ENCODE measurements at places on chromosomes 12 and 14. TPM values are rescaled to one million over a fixed set of nuclear protein-coding genes. Genes with fewer than 3 reads are reported as not detected.

- DNase-seq = no peak
Measured at GRCh38 chr12:130970165-130970907, 16.6 kb downstream of the ADGRD1 start.

- no peak for DNase-seq
Measured at GRCh38 chr12:57902478-57902969, 38.8 kb upstream of the ATP23 start.

DNA sequence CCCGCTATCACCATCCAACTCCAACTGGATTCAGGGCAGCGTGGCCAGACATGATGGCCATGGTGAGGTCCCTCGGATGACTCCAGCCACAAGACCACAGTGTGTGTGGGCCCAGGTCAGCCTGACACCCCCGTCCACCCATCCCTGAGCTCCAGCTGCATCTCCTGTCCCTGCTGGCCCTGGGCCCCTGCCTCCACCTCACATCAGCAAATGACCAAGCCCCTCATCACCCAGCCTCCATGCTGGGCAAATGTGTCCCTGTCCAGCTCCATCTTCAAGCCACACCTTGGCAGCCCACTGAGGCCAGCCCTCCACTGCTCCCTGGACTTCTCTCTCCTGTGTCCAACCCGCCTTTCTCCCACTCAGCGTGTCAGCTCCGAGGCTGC is 3.2 kb downstream of the GPR132 start:
- DNase-seq = no peak

DNA sequence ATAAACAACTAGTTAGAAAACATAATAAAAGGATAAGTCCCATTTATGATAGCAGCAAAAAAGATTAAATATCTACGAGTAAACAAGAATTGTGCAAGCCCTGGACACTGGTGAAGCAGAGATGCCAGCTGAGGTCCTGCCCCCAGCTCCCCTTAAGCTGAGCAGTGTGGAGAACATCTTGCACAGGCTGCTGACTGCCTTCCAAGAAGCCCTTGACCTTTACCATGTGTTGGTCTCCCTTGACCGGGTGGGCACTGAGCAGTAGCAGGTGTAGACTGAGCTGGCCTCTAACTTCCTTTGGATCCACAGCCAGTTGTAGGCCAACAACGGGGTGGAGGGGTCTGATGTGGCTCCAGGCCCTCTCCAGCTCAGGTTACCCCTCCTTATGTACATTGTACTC is 47.7 kb upstream of the PAPLN start:
- DNase-seq = no peak

- DNase-seq = no peak
Measured at GRCh38 chr14:94773061-94773648, 3.2 kb upstream of the GSC start.

GRCh38 chr12:49121047-49121696 is 10.0 kb downstream of the TUBA1B start:
- peak; percentile 50 for DNase-seq

GRCh38 chr12:92943482-92944250 is 14.6 kb upstream of the EEA1 start:
- no peak for DNase-seq

DNA sequence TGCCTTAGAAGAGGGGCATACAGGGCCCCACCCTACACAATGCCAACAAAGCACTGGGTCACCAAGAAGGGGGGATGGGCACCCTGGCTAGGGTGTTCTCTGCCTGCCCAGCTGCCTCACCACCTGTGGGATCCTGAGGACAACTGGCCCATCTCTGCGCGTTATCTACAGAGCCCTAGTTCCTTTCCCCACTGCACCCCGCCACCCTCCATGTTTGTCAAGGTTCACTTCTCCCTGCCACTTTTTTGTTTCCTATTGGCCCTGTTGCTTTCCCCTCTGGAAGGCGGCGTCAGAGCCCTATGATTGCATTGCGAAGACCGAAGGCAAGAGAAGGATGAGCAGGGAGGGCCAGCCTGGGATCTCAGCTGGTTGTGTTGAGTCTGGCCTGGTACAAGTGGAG is 1.6 kb downstream of the SLC48A1 start:
- no peak for DNase-seq

DNA sequence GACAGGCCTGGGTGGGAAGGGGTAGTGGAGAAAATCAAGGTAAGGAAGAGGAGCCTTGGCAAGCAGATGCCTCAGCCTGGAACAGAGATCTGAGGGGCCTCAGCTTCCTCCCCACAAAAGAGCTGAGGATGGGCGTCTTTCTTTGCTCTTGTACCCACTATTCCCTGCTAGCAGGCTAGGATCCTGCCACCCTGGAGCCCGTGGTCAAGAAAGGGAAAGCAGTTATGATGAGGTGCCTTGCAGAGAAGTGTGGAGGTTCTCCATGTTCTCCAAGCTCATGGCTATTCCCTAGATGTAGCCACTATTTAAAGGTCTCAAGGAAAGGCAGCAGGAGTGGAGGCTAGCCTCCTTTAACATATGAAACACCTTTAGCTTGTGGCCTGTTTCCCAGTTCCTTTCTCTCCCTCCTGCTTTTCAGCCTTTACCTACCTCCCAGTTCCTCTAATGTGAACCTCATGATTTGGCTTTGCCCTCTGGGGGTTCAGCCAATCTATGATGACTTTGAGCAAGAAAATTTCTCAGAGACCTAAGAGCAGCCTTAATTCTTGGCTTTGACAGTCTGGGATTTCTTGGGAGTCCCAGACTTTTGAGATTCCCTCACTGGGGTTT is 1.1 kb downstream of the IKZF4 start:
- DNase-seq = no peak

DNA sequence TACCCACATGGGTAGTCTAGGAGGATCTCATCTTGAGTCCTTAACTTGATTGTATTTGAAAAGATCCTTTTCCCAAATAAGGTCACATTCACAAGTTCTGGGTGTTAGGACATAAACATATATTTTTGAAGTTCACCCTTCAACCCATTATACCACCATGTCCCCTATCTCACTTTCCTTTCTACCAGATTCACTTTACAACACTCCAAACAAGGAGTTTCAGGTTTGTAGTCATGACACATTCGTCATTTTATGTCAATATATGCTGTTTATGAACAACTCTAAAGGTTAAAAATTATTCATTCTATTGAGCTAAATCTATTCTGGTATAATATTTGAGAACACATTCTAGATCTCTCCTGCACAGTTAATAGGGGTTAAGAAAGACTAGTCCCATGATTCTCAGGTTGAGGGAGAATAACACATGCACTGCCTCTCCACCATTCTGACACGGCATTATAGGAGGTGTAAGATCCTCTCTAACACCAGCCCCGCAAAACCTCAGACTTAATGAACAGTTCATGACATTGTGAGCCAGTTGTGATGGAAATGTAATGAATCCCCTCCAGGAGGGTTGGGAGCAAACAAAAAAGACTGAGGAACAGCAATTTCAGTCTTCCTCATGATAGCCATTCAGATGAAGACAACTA is 72.0 kb upstream of the PSMA6 start:
- DNase-seq = no peak

GRCh38 chr12:131352296-131352900 is 358.5 kb upstream of the SFSWAP start:
- no peak for DNase-seq

GRCh38 chr12:111259231-111259630 is 109.7 kb downstream of the PHETA1 start:
- DNase-seq = no peak

- DNase-seq = no peak
Measured at GRCh38 chr12:52037248-52037861, 13.9 kb upstream of the NR4A1 start.

DNA sequence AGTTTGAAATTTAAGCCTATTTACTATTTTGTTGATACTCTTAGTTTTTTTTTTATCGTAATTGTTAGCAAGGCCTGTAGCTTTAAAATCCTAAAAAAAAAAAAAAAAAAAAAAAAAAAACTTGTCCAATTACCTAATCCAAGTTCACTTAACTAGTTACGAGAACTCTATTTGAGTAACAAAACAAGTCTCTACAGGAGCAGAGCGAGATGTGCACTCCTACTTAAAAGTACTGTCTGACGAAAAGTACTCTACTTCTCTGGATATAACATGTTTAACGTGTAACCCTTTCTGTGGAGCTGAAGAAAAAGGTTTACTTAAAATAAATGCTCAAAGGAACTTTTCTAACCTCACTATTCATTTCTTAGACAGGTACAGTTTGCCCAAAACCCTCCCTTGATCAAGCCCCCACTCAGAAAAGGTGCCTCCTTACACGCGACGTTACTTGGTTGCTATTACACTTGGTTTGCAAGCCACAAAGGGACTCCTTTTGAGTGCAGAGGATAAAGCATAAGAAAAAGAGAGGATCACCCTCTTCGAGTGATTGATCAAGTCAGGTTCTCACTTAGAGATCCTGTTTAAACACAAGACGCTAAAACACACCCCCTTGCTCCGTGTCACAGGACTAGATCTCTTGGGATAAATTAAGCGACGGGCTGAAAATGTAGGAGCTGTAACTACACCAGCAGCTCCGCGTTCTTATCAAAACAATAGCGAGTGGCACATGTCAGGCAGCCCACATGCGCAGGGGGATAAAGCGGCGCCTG is 2.2 kb downstream of the BAZ1A start:
- DNase-seq = peak; percentile 91

DNA sequence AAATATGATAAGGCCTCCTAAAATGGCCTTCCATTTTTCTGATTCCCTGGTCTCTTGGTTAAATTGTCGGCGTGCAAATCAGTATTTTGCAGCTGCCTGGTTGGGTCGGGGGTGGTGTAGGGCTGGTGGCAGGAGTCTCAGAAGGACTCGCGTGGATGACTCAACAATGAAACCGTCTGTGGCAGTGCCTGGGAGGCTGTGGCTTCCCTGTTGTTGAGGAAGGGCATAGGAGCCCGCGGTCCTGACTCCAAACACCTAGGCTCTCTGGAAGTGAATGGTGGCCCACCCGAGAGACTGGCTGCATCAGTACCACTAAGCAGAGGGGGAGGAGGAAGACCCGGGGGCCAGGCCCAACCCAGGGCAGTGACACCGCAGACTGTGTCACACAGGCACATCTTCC is 207.9 kb downstream of the TTC7B start:
- no peak for DNase-seq

GRCh38 chr12:128702371-128702770 is 121.4 kb downstream of the SLC15A4 start:
- DNase-seq = no peak

- peak; percentile 4 for DNase-seq
Measured at GRCh38 chr12:12673296-12673695, 22.7 kb downstream of the GPR19 start.

GRCh38 chr12:74317078-74317601 is 220.5 kb upstream of the ATXN7L3B start:
- peak; percentile 42 for DNase-seq

DNA sequence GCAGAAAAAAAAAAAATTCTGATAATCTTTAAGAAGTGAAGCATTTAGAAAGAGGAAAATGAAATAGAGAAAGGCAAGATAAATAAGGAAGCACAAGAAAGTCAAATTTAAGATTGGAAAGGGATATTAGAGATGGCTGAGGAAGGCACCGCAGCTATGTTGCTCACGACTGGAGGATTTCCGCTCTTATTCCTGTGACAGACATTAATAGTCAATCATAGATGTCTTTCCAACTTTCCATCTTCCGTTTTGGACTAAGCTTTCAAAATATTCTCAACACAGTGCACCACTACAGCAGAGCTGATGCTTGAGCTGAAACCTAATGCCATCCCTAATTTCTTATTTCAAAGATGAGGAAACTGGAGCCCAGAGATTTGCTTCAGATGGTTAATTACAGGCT is 290.6 kb downstream of the FOXN3 start:
- DNase-seq = no peak

GRCh38 chr12:118052324-118053070 is 8.5 kb downstream of the WSB2 start:
- peak; percentile 96 for DNase-seq

- DNase-seq = no peak
Measured at GRCh38 chr12:104134882-104135281, 3.1 kb downstream of the NFYB start.

DNA sequence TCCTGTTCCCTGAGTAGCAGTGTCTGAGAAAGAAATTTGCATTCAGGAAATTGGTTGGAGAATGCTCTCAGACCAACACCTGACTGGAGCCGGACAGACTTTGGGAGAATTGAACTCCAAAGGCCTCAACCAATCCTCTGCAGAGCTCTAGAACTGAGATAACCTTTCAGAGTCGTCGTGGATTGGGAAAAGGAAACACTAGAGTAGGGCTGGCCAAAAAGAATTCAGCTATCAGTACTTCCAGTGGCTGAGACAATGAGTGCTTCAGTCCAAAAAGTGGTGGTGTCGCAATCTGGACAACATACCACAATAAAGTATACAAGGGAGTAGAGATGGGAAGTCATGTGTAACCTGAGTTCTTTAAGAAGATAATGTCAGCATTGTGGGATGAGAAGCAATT is 377.1 kb downstream of the SLC16A7 start:
- DNase-seq = peak; percentile 49

GRCh38 chr14:66043921-66044320 is 442.2 kb upstream of the CCDC196 start:
- peak; percentile 88 for DNase-seq

- no peak for DNase-seq
Measured at GRCh38 chr14:61551384-61551783, 143.9 kb upstream of the HIF1A start.

DNA sequence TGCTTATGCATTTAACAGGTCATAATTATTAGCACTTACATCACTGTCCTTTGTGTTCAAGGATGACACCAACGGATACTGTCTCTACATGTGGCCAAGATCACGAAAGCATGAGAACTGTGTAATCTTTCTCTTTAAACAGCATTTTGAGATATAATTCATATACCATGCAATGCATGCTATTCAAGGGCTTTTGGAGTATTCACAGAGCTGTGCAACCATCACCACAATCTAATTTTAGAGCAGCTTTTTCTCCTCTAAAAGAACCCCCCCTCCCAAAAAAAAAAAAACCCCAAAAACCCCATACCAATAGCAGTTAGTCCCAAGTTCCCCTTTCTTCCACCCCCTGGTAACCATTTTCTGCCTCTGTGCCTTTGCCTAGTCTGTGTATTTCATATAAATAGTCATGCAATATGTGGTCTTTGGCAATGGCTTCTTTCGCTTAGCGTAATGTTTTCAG is 60.6 kb downstream of the SPRING1 start:
- DNase-seq = no peak

MYF6 gene
- not detected for total RNA-seq

KLRF1 gene
- not detected for total RNA-seq

PFKM gene
- 45.8 TPM for total RNA-seq

GPD1 gene
- 0.26 TPM for total RNA-seq

HSP90B1 gene
- total RNA-seq = 677 TPM

GPR84 gene
- total RNA-seq = 0.13 TPM

BAZ1A gene
- 34.6 TPM for total RNA-seq

SUDS3 gene
- total RNA-seq = 32.9 TPM

CD163 gene
- not detected for total RNA-seq

ACOT2 gene
- total RNA-seq = 9.7 TPM

CD27 gene
- total RNA-seq = not detected
